ENCODE measurements at places on chromosomes 6 and 20.

DNA sequence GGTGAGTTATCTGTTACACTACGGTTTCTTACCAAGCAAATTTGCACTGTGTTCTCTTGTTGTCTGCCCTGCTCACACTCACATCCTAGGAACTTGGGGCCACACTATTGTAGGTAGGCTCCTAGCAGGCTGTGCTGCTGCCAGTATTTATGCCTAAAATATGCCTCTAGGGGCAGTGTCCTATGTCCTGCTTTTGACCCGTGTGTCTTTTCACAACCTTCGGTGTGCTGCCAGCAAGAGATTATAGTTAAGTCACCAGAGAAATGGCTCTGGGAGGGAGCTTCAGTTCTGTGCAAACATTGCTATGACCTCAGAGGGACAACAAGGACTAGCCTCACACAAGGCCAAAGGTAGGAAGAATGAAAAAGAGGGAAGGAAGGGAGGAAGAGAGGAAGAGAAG, 8.9 kb upstream of the TAAR5 start:
- peak; percentile 7 for DNase-seq

- no peak for DNase-seq
Measured at GRCh38 chr6:56771929-56772607, 129.4 kb upstream of the DST start.

DNA sequence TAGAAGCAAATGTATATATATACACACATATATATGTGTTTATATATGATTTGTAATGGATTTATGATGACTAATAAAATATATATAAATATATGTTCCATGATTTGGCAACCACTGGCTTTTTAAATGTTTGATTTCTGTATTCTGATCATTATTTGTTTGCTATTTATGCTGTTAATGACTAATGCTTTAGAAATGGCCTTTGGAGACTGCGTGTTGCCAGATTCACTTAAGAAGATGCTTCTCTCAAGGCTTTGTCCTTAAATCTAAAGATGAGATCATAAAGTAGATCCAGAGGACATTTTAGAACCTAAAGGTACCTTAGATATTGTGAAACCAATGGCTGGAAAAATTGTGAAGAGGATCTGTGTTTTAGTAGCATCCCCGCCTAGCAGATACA, 116.0 kb upstream of the SUPT3H start:
- DNase-seq = no peak

- no peak for DNase-seq
Measured at GRCh38 chr20:1429143-1429728, 36.4 kb upstream of the FKBP1A start.

- no peak for DNase-seq
Measured at GRCh38 chr6:27066802-27067201, 180.7 kb upstream of the PRSS16 start.

DNA sequence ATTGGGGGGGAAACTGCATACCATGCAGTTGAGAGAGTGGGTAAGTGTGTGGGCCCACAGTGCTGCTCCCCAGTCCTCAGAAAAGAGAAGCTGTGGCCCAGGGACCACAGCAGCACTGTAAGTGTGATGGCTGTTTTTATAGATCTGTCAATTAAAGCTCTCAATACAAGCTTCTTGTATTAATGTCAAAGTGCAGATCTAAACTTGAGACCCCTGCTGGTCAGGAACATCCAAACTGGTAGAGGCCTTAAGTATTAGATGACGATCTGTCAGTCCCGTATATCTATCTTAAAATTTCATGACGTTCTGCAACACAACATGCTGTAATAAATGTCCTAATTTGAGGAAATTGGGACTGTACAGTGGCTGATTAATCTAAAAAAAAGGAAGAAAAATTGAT, 74.8 kb downstream of the TULP4 start:
- no peak for DNase-seq

- DNase-seq = no peak
Measured at GRCh38 chr6:110408901-110409300, 6.5 kb downstream of the DDO start.

DNA sequence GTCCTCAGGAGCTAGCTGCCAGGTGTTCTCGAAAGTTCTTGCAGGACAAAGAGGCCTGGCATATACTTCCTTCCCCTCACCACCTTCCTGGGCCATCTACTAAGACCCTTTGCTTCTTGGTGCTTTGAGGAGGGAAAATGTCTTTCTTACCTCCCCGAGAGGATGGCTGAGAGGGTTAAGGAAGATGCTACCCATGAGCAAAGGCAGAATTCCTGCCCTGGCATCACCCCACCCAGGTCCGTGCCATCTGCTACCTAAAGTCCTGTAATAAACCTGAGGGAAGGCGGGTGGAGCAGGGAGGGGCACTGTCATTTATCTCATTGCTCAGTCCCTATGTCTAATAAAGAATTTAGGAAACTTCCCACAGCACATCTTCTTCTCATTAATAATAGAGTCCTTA, 16.2 kb downstream of the GFOD1 start:
- DNase-seq = no peak

DNA sequence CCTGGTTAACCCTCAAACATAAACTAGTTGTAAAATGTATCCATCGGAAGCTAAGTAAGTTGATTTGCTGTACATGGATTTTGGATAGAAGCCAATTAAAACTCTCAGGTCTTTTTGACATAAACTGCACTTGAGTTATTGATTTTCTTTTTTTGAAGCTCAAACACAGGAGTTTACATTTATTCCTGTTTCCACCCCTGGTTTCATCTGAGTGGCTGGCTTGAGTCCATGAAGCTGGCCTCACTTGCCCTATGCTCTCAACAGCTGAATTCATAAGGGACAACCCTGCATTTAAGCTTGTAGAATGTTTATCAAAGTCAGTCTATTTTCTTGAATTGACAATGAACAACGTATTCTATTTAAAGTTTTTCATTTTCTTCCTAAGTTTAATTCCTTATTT, 58.1 kb upstream of the PLEKHG1 start:
- no peak for DNase-seq

GRCh38 chr6:2733736-2734480, 16.8 kb downstream of the MYLK4 start:
- DNase-seq = no peak

GRCh38 chr6:124961777-124962638, at the start of gene RNF217:
Gene RNF217, plus strand, starts transcription at chr6:124962437. Its CDS starts 108 bp downstream, at chr6:124962545.
- peak; percentile 70 for DNase-seq

- DNase-seq = no peak
Measured at GRCh38 chr6:13074415-13075140, 253.8 kb downstream of the TBC1D7 start.

DNA sequence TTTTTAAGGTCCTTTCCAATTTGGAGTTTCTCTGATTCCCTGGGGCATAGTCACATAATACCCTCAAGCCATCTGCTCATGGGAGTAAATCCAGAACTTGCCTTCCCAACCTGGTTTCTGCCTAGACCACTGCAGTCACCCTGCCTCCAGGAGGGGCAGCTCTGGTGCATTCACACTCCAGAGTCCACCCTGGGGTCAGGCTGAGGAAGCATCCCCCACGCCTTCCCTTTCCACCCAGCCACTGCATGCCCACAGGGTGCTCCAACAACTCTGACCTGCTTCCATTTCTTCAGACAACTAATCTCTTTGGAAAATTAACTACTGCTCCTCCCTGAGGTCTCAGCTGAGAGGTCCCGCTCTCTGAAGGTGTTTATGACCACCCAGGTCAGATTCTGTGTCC, 211.4 kb upstream of the RIN2 start:
- DNase-seq = no peak

- peak; percentile 14 for DNase-seq
Measured at GRCh38 chr20:63749597-63750508, 10.3 kb downstream of the SLC2A4RG start.
